ENCODE measurements at places on chromosomes 3 and 15. TPM values are rescaled to one million over a fixed set of nuclear protein-coding genes. Genes with fewer than 3 reads are reported as not detected.
A peak's percentile ranks its signal among the peaks of the same experiment; 100 is the strongest.

Gene GNAT1
- not detected for total RNA-seq

Gene TIGIT
- total RNA-seq = not detected

Gene CPN2
- 0.29 TPM for total RNA-seq

Gene TMEM158
- total RNA-seq = 4.7 TPM

Gene SLCO2A1
- total RNA-seq = 0.36 TPM

Gene GPR156
- total RNA-seq = 0.88 TPM

Gene TMEM207
- not detected for total RNA-seq

Gene PLA2G4E
- not detected for total RNA-seq

DNA sequence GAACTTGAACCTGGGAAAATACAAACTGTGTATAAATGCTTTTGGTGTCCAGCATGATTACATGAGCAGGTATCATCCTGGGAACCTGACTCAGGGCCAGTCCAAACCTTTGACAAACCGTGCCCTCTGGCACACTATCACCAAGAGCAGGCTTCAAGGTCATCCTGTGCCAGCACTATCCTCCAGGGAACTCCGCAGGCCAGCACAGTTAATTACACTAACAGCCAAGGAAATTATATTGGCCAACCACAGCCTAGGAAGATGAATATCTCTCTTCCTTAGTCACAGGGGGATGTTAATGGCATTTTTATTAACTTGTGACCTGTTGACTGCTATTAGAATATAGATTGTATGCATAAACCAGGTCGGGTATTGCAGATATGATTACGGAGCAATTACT lies 262.0 kb downstream of the TUSC7 start:
- no peak for DNase-seq

GRCh38 chr3:86969500-86970189 lies 21.3 kb downstream of the VGLL3 start:
- no peak for DNase-seq

GRCh38 chr3:4804161-4805058 lies 174.8 kb upstream of the BHLHE40 start:
- no peak for DNase-seq

- peak; percentile 42 for DNase-seq
Observed at GRCh38 chr3:106740116-106740515, 637.1 kb upstream of the CCDC54 start.

DNA sequence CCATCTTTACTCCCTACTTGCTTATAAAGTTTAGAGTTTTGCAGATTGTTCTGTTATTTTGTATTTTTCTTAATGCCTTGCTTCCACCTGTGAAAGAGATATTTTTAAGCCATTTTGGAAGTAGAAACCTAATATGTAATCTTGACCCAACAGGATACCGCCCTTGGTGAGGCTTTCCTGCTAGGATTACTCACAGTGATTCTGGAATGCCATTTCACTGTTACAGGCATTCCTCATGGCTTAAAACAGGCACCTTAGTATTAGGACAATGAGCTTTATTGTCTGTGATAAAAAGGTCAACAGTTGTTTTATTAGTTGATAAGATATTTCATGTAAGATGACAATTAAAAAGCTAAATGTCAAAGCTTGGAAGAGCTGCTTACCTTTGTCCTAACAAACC lies 58.2 kb downstream of the PHLDB2 start:
- peak; percentile 37 for DNase-seq
